ENCODE measurements at places on chromosomes 5 and 9. TPM values are rescaled to one million over a fixed set of nuclear protein-coding genes. Genes with fewer than 3 reads are reported as not detected.

PCDHB8 gene
- polyA plus RNA-seq = 2.4 TPM

CLTA gene
- 297 TPM for polyA plus RNA-seq

LCNL1 gene
- polyA plus RNA-seq = 0.14 TPM

PCDHB9 gene
- 4.1 TPM for polyA plus RNA-seq

ADCY2 gene
- 6.3 TPM for polyA plus RNA-seq

PCA3 gene
- polyA plus RNA-seq = 0.92 TPM

ATP10B gene
- polyA plus RNA-seq = 0.89 TPM

CDC20B gene
- polyA plus RNA-seq = 0.77 TPM

GPR151 gene
- polyA plus RNA-seq = not detected

TMEFF1 gene
- 10.3 TPM for polyA plus RNA-seq

PCDHB14 gene
- polyA plus RNA-seq = 9.5 TPM

SLC6A3 gene
- 0.31 TPM for polyA plus RNA-seq

TSLP gene
- polyA plus RNA-seq = 0.07 TPM

MATR3 gene
- 661 TPM for polyA plus RNA-seq

ORM2 gene
- not detected for polyA plus RNA-seq

GRCh38 chr9:27280860-27281259 is 16.1 kb downstream of the EQTN start:
- DNase-seq = no peak

DNA sequence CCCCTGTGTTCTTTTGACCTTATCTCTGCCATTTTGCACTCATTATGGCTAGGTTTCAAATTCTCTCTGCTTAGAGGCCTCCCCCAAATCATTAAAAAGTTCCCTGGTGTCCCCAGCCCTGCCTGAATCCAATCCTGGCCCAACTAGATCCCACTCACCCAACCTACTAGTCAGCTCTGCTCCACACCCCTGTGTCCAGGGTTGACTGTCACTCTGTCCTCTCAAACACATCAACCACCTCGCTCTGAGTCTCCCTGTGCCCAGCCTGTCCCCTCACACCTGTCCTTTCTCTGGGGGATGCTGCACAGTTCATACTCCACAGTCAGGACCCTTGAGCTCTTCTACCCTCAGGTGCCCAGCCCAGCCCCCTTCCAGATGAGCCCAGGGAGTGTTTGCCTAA is 154.2 kb upstream of the SV2C start:
- no peak for DNase-seq

DNA sequence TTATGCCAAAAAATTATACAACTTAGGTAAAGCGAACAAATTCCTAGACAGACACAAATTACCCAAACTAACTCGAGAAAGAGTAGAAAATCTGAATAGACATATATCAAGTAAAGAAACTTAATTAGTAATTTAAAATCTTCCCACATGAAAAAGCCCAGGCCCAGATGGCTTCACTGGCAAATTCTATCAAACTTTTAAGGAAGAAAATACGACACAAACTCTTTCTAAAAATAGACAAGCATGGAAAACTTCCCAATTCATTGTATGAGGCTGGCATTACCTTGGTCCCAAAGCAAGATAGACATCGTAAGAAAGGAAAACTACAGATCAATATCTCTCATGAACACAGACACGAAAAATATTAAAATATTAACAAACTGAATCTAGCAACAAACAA is 135.3 kb downstream of the DRD1 start:
- no peak for DNase-seq

DNA sequence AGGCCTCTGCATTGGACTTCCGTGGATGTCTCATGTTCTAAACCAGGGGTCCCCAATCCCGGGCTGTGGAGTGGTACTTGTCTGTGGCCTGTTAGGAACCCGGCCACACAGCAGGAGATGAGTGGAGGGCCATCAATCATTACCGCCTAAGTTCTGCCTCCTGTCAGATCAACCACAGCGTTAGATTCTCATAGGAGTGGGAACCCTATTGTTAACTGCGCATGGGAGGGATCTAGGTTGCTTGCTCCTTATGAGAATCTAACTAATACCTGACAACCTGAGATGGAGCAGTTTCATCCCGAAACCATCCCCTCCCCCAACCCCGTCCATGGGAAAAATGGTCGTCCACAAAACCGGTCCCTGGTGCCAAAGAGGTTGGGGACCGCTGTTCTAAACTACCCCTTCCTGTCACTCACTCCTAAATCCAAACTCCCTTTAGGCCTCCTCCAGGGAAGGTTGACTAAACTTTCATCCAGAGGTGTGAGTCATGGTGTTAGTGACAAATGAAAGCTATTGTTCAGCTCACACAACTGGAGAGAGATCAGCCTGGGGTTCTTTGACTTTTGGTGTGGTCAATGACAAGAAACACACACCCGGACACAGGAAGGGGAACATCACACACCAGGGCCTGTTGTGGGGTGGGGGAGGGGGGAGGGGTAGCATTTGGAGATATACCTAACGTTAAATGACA is 9.5 kb downstream of the KCNV2 start:
- DNase-seq = no peak

- no peak for DNase-seq
These were observed 123.7 kb downstream of the EBF1 start for GRCh38 chr5:158976035-158976434.

DNA sequence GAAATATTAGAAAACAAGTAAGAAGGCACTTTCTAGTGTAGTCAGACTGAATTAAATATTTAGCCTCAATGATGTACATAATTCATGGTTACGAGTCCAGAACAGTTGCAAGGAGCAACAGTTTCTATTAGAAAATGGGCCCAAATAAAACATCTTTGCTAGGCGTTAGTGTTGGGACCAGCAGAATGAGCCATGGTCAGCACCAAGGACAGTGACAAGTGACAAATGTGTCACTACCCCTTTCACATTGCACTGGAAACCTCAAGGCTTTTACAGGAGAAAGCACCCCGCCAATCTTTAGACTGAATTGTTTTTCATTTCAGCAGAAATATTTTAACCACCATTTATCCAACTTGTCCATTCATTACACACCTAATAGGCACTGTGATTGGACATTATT is 301.3 kb upstream of the ADCY2 start:
- DNase-seq = peak; percentile 24

- DNase-seq = no peak
These were observed 500.7 kb downstream of the CDH12 start for GRCh38 chr5:22352493-22352892.

GRCh38 chr5:77186652-77187370 is 23.7 kb upstream of the PDE8B start:
- no peak for DNase-seq

GRCh38 chr5:52964138-52964537 is 25.0 kb upstream of the ITGA2 start:
- no peak for DNase-seq

DNA sequence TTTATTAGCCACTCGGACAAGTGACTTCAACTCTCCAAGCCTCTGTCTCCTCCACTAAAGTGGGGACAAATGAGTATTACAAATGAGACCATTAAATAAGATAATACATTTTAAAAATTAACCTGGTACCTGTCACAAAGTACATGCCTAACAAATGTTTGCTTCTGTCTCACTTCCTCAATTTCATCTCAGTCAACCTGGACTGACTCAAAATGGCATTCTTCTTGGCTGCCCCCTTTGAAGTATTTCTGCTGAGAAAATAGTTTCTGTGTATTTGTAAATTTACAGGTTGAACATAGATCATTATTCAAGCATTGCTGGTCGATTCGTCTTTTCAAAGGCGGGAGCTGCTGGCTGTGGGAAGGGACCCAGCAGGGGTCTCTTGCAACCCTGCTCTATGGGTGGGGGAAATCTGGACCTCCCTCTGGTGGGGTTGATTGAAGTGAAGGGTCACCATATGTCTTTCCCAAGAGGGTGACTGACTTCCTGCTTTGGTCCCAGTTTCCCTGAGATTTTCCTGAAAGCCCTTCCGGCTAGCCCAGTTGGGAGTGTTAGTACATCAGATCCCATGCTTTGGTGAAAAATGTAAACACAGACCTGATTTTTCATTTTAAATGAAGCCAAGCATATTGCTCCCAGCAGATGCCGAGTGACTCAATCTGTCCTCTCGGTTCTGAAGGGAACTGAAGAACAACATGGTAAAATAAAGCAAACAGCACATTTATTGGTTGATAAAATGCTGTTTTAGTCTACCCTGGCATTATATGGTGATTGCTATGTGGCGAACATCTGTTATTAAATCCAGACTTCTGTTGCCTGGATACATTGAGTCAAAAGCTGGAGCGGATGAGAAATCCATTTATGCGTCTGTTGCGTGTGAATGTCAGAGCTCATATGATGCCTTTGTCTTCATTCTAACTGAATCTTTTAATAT is 73.0 kb downstream of the KCNIP1 start:
- no peak for DNase-seq

DNA sequence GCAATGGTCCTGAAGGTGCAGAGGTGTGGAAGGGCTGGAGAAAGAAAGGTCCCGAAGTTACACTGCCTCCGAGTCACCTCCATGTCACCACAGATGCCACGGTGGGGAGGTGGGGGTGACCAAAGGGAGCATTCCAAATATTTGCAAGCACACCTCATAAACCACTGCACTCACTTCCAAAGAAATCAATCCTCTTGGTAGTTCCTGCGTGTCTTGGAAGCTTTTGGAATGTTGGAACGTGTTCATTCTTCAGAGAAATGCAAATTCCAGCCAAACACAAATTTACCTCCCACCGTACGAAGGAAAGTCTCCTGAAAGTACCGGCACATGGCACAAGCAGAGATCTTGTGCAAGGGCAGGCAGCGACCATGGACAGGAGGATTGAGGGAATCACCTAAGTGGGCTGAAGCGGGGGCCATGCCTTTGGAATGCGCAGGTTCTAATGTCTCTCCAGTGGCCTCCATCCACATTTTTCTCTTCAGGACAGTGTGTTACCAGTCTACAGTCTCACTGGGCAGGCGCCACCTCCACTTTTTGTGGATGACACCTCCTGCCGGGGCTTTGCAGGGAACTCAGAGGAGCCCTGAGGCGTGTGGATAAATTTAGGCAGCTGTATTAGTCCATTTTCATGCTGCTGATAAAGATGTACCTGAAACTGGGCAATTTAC is 54.0 kb downstream of the NSUN2 start:
- no peak for DNase-seq

GRCh38 chr9:134597957-134598883 is 43.4 kb upstream of the COL5A1 start:
- no peak for DNase-seq

DNA sequence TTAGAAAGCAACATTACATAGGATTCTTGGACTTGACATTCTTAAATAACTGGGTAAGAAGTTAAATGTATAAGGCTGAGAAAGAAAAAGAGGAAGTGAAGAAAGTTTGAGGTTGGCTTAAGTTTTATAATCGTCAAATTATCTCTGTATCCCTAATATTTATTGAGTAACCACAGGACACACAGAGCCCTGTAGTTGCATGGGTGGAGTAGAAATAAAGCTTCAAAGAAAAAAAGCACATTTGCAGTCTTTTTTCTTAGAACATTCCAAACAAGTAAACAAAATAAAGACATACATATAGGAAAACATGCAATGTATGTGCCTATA is 137.0 kb downstream of the CCDC192 start:
- DNase-seq = no peak

GRCh38 chr5:112996830-112997374 is 20.3 kb downstream of the DCP2 start:
- DNase-seq = no peak

DNA sequence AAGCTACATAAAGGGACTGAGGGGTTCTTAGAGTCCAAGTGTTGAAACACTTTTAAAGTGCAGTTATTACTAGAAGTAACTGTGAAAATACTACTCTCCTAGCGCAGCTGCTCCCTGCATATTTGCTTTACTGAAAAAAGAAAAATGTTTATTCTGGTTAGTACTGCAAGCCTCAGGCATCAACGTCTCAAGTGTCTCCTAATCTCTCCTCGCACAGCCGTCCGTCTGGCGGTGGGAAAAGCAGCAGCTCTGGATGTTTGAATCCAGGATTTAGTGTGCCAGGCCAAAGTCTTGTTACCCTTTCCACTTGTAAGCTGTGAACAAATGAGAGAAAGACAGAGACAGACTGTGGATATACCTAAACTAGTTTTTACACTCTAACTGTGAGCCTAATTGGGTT is 31.1 kb downstream of the RORB start:
- no peak for DNase-seq

- DNase-seq = no peak
These were observed 65.2 kb downstream of the CRB2 start for GRCh38 chr9:123421186-123421585.

GRCh38 chr9:2163231-2163885 is 148.2 kb downstream of the SMARCA2 start:
- no peak for DNase-seq

GRCh38 chr5:92283521-92283920 is 900.4 kb upstream of the ARRDC3 start:
- DNase-seq = no peak

- DNase-seq = peak; percentile 27
These were observed 12.7 kb upstream of the DNAH5 start for GRCh38 chr5:13957032-13957645.

GRCh38 chr9:95880021-95880690 is 4.7 kb downstream of the ERCC6L2 start:
- peak; percentile 45 for DNase-seq

DNA sequence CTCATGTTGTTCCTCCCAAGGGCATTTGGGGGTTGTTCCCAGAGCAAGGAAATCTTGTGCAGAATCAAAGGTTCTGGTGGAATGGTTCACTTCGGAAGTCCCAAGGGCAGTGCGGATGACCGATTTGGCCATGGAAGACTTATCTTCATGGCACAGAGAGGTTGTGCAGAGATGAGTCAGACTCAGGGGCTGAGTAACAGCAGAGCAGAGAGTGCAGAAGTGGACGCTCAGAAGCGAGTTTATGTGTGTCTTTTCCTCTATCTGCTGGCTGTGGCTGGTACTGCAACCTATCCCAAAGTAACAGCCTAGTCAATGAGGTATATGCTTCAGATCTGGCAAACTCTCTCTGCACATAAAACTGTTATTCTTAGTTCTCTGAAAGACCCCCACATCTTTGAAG is 118.1 kb downstream of the DPYSL3 start:
- DNase-seq = no peak

- no peak for DNase-seq
These were observed 349.2 kb downstream of the GADD45G start for GRCh38 chr9:89953824-89954615.

DNA sequence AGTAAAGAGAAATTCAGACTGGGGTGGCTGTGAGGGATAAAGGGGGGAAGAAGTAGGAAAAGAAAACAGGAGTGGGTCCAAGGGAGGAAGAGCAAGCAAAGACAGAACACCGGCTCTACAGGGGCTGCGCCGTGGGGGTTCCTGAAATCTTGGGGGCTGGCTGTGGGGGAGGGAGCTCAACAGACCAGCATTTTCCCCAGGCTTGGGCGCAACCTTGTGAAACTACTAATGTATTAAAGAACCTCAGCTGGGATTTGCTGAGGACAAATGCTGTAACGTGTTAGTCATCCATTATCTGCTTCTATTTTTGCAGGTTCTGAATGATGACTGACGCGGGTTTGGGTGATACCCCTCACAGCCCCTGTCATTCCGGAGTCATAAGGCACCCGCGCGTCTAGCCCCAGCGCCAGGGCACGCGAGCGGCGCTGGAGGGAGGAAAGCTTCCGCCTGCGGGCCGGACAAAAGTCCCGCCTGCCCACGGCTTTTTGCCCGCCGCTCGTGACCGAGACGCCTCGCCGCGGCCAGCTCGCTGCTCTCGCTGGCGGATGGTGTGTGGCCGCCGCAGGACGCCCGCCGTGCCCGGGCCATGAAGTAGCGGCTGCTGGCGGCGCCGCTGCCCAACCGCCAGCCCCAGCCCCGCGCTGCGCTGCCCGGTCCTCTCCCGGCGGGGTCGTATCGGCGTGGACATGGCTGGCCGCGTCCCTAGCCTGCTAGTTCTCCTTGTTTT is 110.6 kb downstream of the PAM start:
- peak; percentile 58 for DNase-seq

- no peak for DNase-seq
These were observed 47.6 kb downstream of the ACO1 start for GRCh38 chr9:32431940-32432555.
